Thoracic aorta (tissue), 2 donors: ENCODE measurements at places on chromosomes 5 and 9.

- DNase-seq, result no peak
Measured at GRCh38 chr9:122076117-122076516, 17.0 kb downstream of the TTLL11 start.

DNA sequence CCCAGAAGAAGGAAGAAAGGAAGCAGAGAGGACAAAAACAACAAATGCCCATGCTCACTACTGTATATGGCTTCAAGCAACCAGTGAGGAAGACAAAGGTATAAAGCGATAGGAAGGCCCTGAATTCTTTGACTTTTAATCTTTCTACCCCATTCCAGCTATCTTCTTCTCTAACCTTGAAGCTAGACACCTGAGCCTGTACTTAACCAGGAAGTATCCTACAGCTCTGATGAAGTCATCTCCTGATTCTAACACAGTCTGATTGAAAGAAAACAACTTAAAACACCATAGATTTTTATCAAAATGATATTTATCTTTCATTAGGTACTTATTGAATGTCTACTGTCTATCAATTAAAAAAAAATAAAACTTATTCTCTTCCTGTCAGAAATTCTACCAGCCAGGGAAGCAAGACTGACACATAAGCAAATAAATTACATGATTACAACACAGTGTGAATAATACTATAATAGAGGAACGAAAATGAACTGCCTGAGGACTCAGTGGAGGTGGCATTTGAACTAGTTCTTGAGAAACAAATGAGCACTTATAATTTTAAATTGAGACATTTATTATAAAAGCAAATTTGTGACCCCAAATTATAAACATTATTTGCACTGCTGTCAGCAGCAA is 123.3 kb upstream of the ELL2 start:
- DNase-seq, result no peak

- DNase-seq, result no peak
Measured at GRCh38 chr5:93296338-93296737, 284.7 kb downstream of the NR2F1-AS1 start.

DNA sequence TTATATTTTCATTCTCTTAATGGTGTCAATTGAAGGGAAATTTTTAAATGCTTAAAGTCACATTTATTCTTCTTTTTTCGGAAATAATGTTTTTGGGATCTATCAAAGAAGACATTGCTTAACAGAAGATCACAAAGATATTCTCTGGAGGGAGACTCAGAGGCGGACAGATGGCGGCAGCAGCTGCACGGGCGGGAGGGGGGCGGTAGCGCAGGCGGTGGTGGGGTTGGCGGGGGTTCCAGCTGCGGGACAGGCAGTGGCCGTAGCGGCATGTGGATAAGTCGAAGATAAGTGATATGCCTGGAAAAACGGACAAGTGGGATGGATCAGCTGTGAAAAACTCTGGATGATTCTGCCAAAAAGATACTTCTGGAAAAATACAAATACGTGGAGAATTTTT is 31.6 kb upstream of the ZDHHC11B start:
- DNase-seq, result no peak

GRCh38 chr5:69451941-69452647 is 37.2 kb downstream of the MARVELD2 start:
- no peak for DNase-seq

DNA sequence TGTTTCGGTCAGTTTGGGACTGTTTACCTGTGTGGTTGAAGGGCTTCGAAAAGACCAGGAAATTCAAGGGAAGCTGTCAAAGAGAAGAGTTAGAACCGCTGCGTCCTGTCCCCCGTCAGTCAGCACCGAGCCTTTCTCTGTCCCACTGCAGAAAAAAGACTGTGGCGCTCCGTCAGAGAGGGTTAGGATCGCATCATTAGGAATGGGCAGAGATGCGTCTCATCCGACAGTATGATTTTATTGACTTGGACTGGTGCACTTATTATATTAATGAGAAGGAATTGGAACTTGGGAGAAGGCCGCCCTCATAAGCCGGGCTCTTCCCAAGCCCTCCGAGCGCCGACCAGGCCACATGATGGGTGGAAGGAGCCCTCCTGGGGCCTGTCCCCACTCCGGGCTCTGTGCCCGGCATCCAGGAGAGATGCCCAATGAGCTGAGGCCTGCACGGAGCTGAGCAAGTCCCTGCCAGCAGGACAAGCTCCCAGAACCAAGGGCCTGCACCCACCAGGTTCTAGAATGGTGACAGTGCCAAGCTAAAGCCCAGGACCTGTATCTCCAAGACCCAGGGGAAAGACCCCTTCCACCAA is 71.5 kb downstream of the NEK6 start:
- DNase-seq, result no peak

- no peak for DNase-seq
Measured at GRCh38 chr5:125367702-125368101, 621.3 kb upstream of the ZNF608 start.

GRCh38 chr9:107706701-107707427 is 217.3 kb upstream of the KLF4 start:
- no peak for DNase-seq

DNA sequence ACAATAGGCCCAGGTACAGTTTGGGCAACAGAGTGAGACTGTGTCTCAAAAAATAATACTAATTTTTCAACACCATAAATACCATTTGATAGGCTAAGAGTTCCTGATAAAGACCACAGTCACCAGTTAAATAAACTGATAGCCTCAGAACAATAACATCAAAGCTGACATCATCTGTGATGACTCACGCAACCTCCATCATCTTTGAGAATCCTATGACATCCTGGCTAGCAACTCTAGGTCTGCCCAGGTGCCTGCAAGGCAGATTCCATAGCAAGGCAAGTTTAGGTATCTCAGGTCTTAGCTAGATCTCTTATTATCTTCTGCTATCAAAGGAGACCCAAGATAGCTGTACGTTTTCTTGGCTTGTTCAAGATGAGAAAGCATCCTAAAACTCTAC is 30.5 kb upstream of the UBAP2 start:
- no peak for DNase-seq

- no peak for DNase-seq
Measured at GRCh38 chr5:125655156-125655555, 768.1 kb upstream of the GRAMD2B start.

- DNase-seq, result no peak
Measured at GRCh38 chr9:32968101-32969011, 33.1 kb downstream of the APTX start.
